ENCODE measurements at places on chromosomes 5 and 9.

DNA sequence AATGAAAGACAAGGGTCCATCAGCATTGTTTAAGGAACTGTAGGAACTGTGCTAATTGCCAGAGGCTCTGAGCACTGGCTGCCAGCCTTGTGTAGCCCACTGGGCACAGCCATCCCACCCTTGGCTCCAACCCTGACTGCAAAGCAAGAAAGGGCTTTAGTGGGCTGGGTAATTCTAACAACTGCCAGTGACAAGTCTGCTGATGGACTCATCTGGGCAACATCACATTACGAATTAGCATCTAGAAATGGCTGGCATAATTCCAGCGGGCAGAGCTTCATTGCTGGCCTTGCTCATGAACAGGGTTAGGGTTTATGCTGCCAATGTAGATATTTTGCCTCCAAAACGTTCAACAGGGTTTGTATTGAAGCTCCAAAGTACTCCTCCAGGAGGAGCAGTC, 326.9 kb downstream of the ARHGEF28 start:
- no peak for DNase-seq

DNA sequence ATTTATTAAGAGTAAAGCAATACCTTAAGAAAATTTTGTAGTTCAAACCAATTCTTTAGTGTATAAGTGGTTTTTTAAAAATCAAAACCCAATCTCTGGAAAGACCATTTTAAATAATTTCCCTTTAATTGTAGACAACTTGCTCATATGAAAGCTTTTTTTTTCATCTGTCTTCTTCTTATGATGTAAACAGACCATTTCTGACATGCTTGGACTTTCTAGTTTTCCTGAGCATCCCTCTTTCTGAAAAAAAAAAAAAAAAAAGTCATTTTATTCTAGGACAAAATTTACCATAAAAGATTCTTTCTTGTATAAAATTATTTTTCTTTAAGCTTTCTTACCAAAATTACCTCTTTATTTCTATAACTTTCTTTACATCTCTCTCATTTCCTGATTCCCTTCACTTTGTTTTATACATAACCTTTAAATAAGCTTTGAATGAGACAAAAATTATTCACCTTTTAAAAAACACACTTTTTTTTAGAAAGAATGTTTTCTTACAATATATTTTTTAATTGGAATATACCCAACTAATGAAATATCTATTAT, 67.5 kb downstream of the COL15A1 start:
- DNase-seq, result no peak

- no peak for DNase-seq
Observed at GRCh38 chr5:95786821-95787418, 35.6 kb downstream of the GLRX start.

- no peak for DNase-seq
Observed at GRCh38 chr5:10077791-10078545, 171.7 kb downstream of the ATPSCKMT start.

DNA sequence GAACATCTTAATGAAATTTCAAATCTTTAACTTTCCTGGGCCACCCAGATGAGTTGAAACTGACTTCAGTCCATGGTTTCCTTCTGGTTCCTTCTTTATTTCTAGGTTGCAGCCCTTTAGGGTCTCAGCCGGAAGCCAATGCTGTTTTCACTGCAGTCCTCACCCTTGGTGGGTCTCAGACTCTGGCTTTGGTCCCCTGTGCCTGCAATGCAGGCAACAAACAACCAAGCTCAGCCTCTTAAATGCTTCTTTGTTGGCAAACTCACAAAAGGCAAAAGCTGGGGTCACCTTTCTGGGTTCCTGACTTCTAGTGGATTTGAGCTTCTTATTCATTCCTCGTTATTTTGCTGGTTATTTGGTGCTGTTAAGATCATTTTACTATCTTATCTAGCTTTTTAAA, 19.3 kb upstream of the APC start:
- DNase-seq, result no peak

DNA sequence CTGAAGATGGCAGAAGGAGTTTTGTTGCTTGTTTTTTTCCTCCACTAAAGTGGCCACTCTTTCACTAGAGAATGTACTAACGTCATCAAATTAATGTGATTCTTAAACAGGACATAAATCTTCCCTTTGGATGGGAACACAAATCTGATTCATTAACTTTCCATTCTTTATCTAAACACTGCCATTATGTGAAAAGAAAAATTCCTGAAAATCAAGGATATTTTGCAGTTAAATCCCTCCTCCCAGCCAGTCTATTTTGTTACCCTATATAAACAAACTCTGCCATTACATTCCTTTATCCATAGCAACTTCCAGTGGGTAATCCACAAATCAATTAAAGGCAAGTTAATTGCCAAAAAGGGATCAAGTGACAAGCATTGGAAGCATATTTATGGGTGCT, 546.5 kb downstream of the PDE4D start:
- no peak for DNase-seq

GRCh38 chr5:163574472-163575440, 69.3 kb downstream of the MAT2B start:
- no peak for DNase-seq

DNA sequence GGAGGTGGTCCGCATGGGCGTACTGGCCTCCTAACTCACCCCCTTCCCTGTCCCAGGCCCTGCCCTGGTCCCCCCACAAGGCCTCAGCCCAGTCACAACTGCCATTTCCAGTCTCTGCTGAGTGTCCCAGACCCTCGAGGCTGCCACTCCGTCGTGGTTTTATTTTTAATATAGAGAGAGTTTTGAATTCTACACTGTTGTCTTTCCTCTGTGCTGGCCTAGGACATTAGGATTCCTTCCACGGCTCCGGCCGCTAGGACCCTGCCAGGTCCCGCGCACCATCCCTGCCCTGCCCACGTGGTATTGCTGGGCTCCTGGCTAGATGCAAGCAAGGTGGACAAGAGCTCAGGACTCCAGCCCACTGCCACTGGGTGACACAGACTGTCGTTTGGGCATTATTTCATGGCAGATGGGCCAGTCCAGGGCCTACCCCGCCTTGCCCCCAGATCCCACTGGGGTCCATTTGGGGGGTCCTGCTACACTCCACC, 53.3 kb downstream of the SAR1B start:
- DNase-seq, result no peak

- DNase-seq, result no peak
Observed at GRCh38 chr5:163562071-163562470, 56.7 kb downstream of the MAT2B start.

DNA sequence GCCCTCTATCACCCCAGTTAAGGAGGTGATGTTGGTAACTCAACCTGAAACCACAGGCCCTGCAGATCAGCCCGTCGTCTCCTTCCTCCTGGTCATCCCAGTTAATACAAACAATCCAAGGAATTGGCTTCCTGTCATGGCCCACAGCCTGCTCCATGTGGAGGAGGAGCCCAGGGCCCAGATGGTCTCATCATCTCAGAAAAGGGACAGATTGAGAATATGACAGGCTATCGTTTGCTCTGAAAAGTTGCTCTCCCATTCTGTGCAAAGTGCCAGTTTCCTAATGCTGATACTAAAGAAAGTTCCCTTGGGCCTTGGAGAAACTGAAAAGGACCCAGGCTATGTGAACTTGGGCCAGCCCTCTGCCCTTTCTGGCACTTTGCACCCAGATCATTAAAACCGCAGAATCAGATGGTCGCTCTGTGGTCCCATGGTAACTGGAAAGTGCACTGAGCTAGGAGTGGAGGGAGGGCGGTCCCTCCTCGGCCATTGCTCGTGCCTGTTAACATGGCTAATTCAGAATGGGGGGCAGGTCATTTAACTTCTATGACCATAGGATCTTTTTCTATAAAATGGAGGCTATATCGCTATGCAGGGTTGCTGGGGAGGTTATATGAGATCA, 675 bp upstream of the SPAAR start:
- DNase-seq, result no peak

DNA sequence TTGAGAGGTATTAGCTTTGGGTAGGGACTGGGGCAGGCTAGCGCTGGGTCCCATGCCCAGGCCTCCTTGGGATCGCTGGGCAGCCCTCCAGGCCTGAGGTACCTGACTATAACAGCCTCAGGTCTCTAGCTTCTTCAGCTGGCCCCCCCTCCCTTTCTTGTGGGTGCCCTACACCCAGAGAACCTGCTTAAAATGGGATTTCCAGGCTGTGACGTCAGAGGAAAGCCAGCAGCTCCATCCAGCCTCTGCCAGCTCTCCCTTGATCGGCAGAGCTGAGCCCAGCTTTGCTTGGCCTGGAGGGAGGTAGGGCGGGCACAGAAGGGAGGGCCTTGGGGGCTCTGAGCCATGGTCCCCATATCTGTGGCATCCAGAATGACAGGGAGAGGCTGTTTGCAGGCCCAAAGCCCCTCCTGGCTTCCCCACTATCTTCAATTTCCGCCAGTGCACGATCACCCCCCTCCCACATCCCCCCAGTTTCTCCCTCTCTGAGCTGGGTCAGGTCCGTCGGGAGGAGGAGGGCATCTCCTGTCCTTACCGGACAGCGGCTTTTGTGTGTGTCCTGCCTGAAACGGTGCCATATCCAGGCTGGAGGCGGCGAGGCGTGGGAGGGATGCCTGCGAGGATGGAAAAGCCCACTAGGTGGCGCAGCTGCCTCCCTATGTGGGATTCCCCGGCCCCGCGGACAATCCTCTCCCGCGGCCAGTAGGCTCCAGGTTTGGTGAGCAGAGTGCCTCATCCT, 10.8 kb downstream of the REEP2 start:
- DNase-seq, result peak; percentile 74

- DNase-seq, result no peak
Observed at GRCh38 chr9:120635011-120635410, 55.0 kb upstream of the CDK5RAP2 start.

- DNase-seq, result peak; percentile 51
Observed at GRCh38 chr9:33165263-33166151, 1.6 kb downstream of the B4GALT1 start.

GRCh38 chr9:974996-975739, 1.3 kb upstream of the DMRT3 start:
- no peak for DNase-seq

DNA sequence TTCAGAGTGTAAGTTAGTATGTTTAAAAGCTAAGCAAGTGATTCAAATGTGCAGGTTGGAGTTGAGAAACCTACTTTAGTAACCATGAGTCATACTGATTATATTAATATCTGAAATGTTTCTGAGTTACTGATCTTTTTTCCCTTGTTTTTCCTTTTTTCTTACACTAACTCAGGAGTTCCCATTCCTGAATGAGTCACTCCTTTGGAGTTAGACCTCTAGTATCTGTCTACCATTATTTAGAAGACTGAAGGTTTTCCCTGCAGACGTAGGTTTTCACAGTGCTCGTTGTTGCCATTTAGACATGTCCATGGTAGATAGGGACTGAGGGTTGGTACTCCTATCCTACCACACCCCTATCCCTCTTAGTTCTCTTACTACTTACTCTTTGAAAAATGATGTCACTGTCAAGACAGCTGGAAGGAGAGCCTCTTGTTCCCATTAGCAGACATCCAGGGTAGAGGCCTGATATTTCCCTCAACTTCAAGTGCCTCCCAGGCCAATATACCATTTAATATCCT, 20.2 kb downstream of the OCLN start:
- no peak for DNase-seq

DNA sequence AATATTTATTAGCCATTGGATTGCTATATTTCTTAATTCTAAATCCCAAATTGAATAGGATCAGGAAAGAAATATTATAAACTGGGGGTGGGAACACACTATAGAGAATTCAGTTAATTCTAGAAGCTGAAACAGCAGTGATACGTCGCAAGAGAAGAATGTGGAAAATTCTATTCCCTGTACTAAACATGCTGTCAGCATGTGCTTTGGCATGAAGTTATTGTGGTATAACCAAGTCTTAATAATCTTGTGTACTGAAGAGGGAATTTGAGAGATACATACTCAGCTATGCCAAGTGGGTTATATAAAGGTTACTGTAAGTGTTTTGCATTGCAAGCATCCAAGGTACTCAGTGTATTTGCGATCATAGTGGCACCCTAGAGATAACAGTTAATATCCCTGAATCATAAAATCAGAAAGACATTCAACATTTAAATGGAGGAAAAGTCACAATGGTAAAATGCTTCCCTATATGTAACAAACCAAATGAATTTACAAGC, 1492.9 kb upstream of the C9orf72 start:
- no peak for DNase-seq

- DNase-seq, result no peak
Observed at GRCh38 chr5:35540002-35540401, 77.7 kb upstream of the SPEF2 start.

DNA sequence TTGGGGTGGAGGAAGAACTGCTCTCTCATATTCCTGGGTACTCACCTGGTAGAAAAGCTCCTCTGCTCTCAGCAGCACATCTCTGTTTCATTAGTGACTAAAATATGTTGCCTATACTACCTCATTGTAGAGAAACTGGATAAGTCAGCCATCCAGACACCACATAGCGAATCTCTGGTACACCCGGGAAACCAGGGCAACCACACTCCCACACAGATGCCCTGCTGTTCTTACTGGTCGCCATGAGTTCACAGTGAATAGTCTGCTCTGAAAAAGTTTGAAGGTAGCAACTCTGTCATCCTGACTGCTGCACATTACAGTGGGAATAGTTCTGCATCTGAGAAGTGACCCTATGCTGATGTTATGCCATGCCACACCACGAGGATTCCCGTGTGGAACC, 135.0 kb downstream of the ENTREP1 start:
- DNase-seq, result no peak

DNA sequence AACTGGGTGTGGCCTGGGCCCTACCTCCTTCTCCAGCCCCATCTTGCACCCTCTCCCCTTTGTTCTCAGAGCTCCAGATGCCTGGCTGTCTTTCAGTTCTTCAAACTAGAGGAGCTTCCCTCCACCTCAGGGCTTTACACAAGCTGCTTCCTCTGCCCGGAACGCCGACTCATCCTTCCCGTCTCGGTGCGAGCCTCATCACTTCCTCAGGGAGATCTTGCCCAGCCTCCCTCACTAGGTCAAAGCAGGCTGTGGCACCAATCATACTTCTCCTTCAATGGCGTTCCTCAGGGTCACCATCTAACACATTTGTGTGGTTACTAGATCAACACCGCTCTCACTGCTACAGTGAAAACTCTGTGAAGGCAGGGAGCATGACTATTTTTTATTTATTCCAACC, 56.2 kb upstream of the ZSWIM6 start:
- no peak for DNase-seq

GRCh38 chr5:5335700-5336264, 86.7 kb upstream of the ICE1 start:
- DNase-seq, result no peak

- no peak for DNase-seq
Observed at GRCh38 chr5:138943599-138944173, 68.6 kb upstream of the LRRTM2 start.

DNA sequence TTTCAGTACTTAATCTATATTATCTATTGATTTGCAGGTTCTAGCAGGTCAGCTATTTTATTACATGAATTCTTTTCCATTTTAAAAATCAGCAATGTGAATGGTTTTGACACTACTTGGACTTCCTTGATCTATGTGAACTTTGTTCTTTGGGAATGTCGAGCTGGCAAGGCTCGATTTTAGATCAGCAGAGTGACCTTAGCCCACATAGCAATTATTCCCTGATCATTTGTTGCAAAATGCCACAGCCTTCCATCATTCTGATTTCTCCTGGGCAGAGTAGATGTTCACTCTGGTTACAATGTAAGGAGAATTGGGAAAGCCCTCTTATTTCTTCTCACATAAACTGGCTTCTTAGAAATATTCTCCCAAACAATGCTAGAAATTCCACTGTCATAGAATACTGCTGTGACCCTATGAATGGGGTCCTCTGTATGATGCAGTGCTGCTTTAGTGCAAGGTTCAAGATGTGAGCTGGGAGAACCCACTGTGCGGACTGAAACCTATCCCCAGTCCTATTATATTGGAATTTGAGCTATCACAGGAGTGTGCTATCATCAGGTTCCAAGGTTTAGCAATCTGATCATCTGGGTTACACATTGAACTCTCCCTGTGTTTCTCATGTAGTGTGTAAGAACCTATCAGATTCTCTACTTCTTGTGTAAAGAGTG, 15.7 kb upstream of the GDA start:
- DNase-seq, result no peak

- no peak for DNase-seq
Observed at GRCh38 chr5:173498286-173498685, 118.2 kb downstream of the BOD1 start.

Data from GM06990 (cell line).